Activated CD4-positive, CD25-positive, alpha-beta regulatory T cell (primary cell): ENCODE measurements at places on chromosomes 5 and 9.

GRCh38 chr9:133801739-133802138, 63.6 kb upstream of the SARDH start:
- no peak for DNase-seq

DNA sequence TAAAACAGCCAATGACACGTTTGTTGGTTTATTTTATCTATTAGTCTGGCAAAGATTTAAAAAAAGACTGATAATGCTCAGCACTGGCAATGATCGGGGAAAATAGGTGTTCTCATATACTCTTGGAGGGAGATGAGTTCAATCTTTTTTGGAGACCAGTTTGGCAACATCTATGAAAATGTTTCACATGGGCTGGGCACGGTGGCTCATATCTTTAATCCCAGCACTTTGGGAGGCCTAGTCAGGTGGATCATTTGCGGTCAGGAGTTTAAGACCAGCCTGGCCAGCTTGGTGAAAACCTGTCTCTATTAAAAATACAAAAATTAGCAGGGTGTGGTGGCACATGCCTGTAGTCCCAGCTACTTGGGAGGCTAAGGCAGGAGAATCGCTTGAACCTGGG, 6.8 kb upstream of the ANKRD31 start:
- no peak for DNase-seq

DNA sequence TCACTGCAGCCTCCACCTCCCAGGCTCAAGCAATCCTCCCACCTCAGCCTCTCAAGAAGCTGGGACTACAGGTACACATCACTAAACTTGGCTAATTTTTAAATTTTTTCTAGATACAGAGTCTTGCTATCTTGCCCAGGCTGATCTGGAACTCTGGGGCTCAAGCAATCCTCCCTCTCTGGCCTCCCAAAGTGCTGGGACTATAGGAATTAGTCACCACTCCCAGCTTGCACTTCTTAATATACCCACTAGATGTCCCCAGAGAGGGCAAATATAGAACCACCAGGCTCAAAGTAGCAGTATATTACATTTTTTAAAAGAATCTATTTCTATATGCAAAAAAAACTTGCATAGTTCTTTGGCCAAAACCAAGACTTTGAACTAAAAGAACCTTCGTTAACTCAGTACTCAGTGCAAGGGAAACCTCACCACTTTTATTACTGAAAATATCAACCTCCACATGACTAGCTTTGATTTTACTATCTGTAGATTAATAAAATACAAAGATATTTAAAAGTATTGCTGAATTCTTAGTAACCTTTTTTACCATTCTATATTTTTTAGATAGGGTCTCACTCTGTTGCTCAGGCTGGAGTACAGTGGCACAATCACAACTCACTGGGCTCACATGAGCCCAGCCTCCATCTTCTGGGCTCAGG, 25.8 kb upstream of the HSD17B3 start:
- peak; percentile 4 for DNase-seq

DNA sequence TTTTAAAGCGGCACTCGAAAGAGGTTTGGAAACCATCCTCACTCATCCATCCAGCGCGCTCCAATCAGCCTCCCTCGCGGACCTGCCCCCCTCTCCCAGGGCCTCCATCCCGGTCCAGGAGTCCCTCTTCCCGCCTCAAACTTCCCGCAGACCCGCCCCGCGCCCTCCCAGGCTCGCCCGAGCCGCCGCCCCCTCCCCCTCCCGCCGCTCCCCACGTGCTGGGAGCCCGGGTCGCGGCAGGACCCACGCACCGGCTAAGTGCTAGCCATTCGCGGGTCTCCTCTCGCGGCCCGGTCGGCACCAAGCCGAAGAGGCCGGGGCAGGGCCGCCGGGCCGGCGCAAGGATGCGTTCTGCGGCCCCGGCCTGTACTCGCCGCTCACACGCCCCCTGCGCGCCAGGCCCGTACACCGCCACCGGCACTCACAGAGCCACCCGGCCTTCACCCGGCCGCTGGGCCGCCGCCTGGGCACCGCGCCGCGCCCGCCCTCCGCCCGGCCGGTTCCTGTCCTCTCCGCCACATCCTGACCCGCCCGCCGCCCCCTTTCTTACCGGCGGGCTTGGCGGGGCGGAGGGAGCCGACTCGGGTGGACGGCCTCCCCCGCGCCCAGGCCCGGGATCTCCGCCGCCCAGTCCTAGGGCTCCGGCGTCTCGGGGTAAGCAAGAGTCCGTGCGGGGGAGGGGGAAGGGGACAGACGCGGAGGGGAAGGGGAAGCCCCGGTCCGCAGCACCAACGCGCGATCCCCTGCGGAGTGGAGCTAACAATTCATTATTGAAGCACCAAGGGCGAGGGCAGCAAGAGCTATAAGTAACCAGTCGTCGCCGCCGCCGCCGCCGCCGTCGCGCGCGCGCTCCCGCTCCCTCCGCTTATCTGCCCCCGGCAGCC, 576 bp downstream of the CHD1 start:
- DNase-seq: peak; percentile 72

DNA sequence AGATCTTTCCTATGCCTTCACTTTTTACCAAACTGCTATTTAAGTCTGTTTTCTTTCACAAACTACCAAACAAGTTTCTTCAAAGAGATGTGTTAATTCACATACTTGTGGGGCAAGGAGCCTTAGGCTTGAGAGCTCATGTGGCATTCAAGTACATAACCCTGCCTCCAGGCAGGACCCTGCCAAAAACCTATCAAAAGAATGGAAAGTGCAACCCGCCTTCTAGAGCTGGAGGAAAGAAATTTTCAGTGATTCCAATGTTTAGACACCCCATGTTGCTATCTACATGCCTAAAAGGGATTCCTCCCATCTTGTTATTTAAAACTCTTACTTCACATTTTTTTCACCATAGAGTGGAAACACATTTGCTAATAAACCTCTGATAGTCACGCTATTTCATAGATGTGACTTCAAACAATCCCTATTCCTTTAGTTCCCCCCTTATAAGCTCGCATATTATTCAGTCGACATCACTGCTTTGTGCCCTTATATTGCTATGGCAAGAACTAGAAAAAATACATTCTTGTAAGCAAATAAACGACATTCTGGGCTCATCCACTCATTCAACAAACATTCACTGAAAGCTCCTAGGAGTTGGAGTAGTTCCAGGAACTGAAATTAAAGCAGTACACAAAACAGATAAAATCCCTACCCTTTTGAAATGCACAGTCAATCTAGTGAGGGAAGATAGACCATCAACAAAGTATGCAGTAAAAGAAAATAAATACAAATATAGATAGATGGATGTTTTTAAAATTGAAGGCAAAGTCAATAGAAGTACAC, 518.1 kb downstream of the ELAVL2 start:
- DNase-seq: no peak

DNA sequence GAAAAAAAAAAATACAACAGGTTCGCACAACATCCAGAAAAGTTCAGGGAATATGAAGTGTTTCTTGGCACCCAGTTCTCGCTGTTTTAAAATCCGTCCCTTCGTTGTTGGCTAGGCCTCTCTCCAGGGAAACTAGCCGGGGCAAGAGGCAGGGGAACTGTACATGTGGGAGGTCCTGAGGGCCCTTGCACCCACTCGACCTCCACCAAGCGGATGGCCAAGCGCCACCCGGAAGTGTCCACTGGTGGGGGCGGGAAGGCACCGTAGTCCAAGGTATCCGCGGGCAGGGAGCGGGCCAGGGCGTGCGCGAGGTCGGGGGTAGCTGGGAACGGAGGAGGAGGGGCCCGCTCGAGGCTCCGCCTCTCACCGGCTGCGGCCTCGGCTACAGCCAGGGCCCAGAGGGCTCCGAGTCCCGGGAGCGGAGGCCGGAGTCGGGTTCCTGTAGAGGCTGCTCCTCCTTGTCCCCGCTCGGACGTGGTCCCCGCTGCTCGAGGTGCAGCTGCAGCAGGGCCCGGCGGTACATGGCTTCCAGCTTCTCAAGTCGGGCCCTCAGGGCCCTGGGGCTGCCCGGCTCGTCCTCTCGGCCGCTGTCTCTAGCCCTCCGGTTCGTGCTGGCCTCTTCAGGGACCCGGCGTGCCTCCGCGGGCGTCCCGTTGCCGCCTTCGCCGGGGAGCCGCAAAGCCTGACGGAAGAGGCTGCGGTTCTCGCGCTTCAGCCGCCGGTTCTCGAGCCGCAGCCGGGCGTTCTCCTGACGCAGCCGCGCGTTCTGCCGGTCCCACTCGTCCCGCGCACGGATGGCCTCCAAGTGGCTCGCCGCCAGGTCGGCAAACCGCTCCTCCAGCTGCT, 720 bp downstream of the TUSC1 start:
- no peak for DNase-seq

DNA sequence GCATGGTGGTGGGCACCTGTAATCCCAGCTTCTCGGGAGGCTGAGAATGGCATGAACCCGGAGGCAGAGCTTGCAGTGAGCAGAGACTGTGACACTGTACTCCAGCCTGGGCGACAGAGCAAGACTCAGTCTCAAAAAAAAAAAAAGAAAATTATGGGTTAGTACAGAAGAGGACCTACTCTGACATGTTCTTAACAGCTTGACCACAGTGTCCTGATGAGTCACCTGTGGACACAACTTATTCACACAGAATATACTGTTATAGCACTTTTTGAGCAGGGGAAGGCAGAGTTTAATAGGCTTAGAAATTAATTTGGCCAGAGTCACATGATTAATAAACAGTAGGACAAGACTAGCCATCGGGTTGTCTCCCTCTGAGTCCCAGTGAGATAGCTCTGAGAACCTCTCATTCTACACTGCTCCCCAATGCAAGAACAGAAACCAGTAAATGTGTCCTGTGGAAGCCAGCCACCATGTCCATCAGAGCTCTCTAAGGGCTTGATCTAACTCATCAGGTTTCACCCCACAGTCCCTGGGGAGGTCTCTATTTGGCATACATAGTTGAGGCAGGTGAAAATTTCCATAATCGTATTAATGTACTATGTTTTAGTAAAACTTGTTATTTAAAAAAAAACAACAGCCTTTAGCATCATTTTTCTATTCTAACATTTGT, 1077.9 kb upstream of the C9orf72 start:
- DNase-seq: no peak

GRCh38 chr9:26061948-26062575, 383.8 kb upstream of the TUSC1 start:
- no peak for DNase-seq

DNA sequence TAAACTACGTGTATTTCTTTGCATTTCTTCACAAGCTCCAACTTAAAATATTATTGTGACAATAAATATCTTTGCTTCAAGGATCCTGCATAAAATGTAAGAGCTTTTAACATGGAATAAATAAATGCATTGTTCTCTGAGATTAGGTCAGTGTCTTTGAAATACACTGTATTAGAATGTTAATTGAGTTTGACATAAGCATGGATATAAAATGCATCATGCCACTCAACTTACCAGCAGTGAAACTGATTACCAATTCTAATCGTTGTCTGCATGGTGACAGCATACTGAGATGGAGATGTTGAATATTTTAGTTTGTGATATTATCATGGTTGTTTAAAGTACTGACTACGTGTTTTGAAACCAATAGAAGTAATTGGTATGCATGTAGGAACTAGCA, 555.3 kb upstream of the ZNF608 start:
- no peak for DNase-seq

DNA sequence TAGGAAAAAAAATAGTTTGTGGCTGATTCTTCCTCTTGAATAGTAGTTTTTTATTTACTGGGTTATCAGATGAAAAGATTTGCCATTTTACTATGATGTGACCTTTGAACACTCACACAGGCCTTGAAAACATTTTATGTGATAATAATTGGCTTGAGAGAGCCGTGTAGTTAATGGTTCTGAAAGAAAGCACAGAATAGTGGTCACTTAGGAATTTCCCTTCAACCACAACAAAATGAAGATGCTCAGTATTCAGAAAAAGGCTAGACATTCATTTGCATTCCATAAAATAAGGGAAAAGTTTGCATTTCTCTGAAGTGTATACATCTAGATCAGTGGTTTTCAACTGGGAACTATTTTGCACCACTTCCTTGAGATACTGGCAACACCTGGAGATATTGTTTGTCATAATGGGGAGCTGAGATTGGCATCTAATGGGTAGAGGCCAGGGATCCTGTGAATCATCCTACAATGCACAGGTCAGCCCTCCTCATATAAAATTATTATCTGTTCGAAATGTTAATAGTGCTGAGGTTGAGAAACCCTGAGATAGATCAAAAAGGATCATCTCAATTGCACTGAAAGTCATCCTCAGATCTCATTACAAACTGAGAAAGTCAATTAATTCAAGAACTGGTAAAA, 446.4 kb upstream of the CCNG1 start:
- no peak for DNase-seq

DNA sequence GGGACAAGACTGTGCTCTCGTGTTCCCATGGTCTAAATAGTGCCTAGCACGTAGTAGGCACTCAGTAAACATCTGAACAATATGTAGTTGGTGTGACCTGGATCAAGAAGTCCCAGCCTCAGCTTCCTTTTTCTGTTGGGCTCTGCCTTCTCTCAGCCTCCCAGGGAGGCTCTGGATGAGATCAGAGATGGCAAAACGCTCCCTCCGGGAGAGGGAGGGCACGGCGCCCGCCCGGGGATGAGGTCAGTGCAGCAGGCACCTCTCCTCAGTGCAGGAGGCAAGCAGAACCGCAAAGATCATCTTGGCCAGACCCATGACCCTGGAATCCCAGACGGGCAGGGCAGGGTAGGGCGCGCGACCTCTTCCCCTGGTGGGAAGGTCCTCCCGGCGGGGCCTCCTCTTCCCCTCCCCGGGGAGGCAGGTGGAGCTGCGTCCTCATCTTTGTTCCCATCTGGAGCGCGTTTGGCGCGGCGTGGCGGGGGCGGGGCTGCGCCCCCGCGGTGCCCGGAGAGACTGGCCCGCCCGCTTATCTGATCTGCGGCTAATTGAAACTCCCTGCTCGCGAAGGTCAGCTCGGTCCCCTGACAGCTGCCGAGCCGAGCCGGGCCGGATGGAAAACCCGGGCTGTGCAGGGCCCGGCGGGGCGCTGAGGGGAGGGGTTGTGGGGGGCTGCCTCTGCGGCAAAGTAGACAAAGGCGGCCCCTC, 60.9 kb downstream of the CXXC5 start:
- DNase-seq: no peak

- no peak for DNase-seq
Observed at GRCh38 chr9:134811079-134811672, 69.4 kb upstream of the FCN2 start.
